Muscle of leg (tissue), 16 donors: ENCODE measurements at places on chromosomes 5 and 9. TPM values are rescaled to one million over a fixed set of nuclear protein-coding genes. Genes with fewer than 3 reads are reported as not detected.
A peak's percentile ranks its signal among the peaks of the same experiment; 100 is the strongest.

GRCh38 chr9:85501456-85501855 lies 240.3 kb downstream of the AGTPBP1 start:
- DNase-seq: peak; percentile 67

DNA sequence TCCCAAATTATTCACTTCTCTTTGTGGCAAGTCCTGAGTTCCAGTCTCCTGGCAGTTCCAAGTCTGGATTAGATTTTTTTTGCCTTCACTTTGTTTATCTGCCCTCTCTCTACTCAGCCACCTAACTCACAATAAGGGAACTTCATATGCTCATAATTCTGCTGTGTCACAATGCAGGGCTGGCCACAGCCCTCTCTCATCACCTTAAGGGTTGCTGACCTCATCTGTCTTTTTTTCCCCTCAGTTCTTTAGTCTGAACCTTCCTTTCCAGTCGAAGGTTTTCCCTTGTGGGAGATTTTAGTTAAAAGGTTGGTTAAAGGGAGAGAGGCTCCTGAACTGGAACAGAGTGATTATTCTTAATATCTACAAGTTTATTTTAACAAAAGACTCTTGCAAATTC lies 4.1 kb downstream of the BAG1 start:
- DNase-seq: no peak

DNA sequence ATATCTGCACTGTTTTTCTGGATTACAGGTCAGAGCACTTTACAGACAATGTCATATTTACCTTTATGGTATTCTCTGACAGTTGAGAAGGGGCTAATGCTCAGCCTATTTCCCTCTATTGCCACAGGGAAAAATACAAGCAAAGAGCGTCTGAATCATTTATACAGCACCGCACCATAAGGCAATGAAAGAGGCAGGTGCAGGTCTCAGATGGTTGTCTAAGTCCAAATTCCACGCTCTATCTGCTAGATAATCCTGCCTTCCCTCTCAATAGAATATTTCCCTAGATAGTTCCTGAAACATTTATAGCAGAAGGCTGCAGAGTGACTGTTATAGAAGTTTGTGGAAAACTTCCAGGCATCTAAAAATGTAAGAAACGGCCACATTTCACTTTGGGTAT lies 446.1 kb upstream of the CDH6 start:
- no peak for DNase-seq

DNA sequence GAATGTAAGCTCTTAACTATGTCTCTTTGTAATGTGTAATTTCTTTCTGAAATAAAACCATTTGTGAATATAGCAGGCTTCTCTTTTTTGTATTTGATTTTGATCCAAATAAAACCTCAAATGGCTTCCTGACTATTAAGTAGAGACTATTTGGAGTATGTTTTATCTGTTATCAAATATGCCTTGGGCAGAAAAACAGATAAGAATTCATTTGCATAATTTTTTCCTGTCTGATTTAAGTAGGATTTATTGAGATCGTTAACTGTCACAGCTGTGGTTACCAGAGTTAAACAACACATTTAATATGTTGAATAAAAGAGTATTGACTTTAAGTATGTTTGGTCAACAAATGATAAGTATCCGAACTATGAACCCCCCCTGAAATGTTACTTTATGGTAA lies 104.9 kb downstream of the MELK start:
- DNase-seq: no peak

NOXA1 gene
- polyA plus RNA-seq: 3.8 TPM

GRCh38 chr5:90359073-90359920 lies 50.3 kb downstream of the CETN3 start:
- DNase-seq: no peak

DNA sequence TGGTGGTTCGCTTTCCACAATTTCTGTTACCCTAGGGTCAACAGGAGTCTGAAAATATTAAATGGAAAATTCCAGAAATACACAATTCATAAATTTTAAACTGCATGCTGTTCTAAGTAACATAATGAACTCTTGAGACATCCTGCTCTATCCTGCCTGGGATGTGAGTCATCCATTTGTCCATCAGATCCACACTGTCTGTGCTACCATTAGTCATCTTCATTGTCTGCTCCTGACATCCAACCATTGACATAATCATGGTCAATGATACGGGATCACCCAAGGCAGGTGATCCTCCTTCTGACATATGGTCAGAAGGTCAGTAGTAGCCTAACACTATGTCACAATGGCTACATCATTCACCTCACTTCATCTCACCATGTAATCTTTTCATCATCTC lies 276.7 kb upstream of the KIF2A start:
- no peak for DNase-seq

- no peak for DNase-seq
These were observed 46.7 kb downstream of the GDNF start for GRCh38 chr5:37792975-37793631.

DNA sequence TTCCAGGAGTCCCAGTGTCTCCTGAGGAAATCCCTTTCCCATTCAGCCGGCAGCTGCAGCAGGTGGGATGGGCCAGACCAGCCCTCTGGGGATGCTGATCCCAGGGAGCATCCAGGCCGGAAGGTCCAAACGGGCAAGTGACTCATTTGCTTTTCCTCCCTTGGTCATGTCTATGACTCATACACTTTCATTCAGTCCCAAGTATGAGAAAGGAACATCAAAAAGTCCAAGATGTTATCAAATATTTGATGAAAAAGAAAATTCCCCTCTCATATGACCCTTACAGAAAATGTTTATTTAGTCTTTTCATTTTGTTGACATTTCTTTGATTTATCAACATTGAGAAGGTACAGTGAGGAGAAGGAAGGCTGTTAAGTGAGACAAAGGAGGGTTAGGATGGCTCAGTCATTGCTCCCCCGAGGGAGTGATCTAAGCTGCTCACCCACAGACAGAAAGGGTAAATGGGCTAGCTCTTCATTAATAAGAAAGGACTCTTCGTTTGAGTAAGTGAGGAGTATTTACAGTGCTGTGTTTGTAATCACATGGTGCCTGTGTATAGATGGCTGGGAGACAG lies 117.6 kb upstream of the ANKRD55 start:
- DNase-seq: peak; percentile 32

DNA sequence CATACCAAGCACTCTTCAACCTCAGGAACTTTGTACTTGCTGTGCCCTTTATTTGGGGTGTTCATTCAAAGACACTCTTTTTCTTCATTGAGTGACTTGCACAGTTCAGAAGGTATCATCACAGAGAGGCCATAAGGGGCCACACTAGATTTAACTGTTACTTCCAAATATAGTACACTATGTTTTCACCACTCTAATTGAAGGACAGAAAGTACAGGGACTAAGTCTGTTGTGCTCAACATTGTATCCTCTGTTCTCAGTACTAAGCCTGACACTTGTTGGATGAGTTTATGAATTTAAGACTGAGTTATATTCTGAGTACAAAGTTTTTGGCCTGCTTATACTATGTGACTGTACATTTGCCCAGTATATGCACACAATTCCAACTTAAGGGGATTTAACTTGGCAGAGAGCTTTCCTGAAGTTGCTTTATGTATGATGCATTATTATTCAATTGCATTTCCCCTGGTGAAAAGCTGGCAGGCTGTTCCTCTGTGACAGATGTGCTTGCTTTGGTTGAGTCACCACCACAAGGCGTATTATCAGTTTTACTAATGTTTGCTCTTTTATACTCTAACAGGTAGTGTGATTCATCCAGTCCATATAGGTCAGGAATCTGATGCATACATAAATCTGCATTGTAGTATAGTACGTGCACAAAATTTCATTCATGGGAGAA lies 714.8 kb downstream of the TLR4 start:
- peak; percentile 46 for DNase-seq

- no peak for DNase-seq
These were observed 599 bp upstream of the MOCS2 start for GRCh38 chr5:53110156-53110555.

DNA sequence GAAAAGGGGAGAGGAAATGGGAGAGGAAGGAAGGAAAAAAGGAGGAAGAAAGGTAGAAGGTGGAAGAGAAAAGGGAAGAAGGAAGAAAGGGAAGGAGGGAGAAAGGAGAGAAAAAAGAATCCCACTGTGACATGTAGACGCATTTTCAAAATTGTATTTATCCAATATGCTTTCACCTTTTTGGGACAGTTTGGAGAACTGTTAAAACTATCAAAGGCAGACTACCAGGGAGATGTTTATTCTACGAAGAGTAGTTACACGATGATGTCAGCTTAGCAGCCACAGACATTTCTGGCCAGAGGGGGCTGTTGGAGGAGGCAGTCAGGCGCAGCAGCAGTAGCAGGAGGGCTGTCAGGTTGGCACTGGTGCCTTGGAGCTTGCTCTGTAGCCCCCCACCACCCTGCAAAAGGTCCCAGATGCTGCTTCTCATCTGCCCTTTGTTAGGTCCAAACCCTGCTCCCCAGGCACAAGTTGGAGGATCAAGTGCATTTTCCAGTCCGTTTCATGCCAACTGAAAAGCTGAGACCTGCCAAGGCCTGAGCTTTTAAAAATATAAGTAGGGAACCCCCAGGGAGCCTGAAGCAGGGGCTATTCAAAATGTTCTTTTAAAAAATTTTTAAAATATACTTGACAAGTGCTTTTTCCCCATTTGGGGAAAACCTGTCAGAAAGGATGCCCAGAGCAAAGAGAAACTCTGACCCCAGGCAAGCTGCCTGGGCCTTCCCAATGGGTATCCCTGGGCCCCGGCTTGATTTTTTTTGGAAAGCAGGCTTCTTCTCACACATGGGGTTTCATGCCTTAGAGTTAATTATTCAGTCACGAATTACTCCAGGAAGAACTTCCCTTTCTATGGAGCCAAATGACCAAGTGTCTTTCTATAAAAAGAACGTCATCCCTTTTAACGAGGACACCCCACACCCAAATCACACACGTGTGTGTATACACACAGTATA lies 203.3 kb downstream of the SLIT3 start:
- peak; percentile 88 for DNase-seq

GRCh38 chr5:173240091-173241050 lies 5.4 kb upstream of the NKX2-5 start:
- no peak for DNase-seq
